ENCODE measurements at places on chromosomes 2 and 18.

DNA sequence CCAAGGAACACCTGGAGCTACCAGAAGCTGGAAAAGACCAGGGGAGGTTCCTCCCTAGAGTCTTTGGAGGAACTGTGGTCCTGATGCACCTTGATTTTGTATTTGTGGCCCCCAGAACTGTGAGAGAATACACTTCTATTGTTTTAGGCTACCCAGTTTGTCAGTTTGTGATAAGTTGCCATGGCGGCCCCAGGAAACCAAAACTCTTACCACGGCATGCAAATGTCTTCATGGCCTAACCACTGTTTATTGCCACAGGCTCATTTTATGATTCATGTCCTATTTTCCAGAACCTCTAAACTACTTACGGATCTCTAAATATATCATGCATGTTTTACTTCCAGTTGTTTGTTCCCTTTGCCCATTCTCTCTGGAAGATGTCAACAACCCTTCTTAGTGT, 1250.7 kb upstream of the FAM98A start:
- no peak for ATAC-seq

DNA sequence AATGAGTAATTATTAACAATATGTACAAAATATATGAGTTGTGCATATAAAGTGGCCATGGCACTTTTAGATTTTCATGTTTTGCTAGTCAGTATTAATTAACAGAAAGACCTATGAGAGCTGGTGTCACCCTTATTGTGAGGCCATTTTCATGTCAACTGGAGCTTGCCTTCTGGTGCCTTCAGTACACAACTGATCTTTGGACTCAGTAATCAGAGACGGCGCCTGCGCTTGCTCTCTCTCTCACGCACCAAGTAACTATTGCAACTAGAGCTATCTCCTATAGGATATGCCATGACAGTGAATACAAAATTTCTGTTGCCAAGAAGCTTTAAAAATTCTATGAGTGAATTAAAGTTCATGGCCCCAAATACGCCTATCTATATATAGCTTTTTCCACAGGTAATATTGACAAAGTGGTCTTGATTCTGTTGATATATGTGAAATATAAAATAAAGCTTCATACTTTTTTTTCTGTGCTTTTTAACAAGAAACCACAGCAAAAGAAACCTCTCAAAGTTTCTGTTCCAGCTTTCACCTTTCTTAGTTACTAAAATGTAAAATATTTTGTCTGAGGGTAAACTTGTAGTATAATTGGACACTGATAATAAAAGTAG, 2.9 kb downstream of the SERTAD2 start:
- ATAC-seq: no peak

DNA sequence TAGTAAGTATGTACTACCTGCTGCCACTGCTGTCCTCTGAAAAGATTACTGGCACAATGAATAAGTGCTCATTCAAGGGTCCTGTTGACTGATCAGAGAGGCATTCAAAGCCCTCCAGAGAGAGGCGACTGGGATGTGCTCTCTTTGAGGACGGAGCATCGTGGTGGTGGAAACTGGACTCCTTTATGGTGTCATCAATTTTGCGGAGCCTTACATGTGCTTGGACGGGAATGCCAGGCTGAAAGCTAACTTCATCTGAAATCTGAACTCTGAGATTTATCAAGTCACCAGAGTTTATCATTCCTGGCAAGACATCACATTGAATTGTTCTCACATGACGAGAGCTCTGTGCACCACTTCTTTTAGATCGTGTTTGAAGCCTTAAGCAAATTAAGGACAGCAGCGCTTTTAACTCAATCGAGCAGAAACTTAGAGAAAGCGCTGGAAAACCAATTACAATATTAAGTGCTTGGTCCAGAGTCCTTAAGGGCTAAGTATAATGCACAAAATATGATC, 138.3 kb downstream of the NCK2 start:
- no peak for ATAC-seq

DNA sequence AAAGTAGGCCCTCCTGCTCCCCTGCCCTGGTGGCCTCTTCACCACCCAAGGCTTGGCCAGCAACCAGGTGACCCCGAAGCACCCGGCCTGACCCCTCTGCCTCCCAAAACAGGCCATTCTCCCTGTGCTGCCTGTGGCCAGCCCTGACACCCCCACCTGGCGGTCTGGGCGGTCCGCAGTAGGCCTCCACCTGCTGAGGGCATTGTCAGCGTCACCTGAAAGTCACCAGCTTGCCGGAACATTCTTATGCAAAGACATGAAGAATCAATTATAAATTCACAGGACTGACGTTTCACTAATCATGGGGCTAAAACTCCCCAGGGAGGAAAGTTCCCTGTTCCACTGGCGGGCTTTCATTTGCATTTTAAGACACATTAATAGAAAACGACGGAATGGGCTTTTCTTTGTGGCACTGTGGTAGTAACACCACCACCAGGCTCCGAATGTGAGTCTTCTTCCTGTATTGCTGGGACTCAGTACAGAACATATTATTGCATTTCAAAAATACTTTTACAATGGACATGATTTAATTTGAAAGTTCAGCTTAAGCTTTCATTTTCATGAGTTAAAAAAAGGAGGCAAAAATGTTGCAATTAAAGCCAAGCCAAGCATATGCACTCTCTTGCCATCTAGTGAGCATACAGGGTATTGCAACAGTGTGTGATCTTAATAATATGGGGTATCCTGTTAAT, 57.4 kb downstream of the ADI1 start:
- ATAC-seq: peak; percentile 16

DNA sequence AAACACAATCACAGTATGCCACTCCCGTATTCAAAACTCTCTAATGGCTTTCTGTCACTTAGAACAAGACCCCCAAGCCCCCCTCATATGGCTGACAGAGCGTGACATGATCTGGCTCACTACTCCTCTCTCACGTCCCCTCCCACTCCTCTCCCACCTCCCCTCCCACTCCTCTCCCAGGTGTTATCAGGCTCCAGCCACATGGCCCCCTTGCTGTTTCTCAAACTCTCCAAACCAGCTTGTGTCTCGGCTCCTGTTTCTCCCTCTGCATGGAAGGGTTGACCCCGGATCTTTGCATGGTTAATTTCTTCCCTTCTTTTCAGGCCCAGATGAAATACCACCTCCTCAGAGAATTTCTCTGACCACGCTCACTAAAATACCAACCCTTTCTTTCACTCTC, 180.8 kb downstream of the SLC8A1 start:
- no peak for ATAC-seq

- ATAC-seq: no peak
Observed at GRCh38 chr2:46194856-46195255, 102.4 kb upstream of the EPAS1 start.

DNA sequence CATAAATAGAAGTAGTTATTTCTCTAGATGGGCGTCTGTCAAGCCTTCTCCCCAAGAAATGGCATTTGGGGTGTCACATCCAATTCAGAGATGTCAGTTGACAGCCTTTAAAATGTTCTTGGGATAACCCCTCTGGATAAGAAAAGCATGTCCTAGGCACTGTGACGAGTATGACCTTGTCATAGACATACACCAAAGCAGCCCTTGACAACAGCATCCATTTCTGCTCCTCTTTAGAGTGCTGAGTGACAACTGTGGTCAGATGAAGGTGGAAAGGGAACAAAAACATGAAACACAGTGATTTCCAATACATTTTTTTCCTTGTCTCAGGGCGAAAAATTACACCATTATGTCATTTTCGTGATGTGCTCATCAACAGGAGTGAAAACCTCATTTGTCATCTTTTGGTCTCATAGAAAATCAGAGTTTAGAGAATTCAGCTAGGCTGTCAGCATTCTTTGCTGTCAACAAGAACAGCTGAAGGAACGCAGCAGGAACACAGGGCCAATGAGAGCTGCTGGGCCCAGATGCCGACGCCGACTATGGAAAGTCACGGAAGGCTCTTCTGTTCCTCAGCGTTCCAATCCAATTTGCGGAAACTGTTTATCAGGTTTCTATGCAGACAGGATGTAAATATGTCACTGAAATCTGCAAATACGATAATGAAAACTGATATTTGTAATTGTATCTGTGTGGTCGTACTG, 193.2 kb downstream of the ICOS start:
- ATAC-seq: no peak

DNA sequence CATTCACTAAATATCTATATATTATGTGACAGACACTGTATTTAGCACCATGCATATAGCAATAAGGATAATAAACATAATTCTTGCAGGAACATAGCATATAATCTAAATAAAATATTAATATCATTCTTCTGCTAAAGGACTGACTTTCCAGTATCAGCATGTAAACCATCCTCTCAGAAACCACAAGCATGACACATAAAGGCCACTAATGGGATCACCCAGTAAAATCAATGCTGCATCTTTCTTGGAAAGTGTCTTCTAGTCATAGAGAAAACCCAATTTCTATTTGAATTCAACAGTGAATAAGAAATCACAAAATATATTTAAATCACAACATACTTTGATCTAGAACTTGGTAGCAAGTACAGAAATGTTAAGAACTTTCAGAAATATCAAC, 5.8 kb upstream of the LRP1B start:
- no peak for ATAC-seq

GRCh38 chr2:123659120-123659519, 366.0 kb upstream of the CNTNAP5 start:
- no peak for ATAC-seq

DNA sequence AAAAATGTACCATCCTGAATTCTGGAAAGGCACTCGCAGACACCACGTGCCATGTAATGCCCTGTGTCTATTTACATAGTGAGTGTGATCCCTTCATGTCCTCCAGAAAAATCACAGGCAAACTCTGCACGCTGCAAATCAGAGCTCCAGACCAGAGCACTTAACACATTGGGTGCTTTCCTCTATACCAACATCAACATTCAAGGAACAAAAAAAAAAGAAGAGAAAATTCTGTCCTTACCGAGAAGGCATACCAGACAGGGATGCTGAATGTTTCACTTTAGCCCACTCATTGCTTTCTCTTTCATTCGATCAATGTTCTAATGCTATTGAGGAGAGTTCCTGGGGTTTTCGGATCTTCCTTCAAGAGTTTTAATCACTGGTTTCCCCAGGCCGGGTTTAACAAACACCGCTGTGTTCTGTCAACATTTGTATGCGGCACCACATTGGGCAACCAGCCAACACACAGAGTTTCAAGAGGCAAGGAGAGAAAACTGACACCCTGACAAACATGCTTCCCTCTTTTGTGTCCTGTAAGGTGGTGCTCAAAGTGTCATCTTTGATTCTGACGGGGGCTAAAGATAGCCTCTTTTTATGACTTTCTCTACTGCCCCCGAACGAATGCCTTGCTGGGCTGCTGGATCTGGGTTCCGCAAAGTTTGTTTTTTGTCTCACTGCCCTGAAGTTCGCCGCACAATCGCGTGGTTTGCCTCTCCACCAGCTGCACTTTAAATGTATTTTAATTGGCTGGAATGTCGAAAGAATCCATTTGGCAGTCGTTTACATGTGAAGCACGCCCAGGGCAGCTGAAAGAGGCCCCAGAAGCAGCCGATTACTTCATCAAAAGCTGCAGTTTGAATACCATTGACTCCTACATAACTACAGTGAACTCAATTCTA, 106.4 kb upstream of the NCKAP5 start:
- ATAC-seq: no peak

DNA sequence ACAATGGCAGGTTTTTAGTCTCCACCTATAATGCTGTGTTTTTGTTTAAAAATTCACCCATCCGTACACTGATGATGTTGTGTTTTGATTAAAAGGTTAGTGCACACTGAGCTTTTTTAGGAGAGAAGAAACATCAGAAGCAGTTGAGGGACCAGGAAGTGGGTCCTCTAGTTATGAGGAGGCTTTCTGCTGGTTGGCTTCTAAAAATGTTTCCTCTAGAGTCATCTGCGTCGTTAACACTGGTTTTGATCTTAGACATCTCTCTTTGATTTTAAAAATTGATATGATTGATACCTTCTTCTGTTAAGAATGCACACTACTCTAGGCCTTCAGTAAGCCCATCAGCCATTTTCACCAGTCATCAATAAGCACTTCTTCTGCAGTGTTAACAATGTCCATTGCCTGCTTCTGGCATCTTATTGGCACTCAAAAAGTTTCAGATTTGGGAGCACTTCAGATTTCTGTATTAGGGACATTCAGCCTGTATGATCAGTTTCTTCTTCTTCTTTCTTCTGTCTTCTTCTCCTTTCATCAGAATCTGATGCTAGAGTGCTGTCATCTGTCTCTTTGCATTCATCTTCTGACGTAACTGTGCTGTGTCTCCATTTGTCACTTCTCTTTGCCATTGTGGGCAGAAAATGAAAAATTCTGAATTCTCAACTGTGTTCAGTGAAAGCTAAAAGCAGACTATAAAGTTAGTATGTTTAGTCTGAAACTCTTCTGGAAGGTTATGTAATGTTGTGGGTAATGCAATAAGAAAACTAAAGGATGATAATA, 56.3 kb downstream of the PHLPP1 start:
- no peak for ATAC-seq

DNA sequence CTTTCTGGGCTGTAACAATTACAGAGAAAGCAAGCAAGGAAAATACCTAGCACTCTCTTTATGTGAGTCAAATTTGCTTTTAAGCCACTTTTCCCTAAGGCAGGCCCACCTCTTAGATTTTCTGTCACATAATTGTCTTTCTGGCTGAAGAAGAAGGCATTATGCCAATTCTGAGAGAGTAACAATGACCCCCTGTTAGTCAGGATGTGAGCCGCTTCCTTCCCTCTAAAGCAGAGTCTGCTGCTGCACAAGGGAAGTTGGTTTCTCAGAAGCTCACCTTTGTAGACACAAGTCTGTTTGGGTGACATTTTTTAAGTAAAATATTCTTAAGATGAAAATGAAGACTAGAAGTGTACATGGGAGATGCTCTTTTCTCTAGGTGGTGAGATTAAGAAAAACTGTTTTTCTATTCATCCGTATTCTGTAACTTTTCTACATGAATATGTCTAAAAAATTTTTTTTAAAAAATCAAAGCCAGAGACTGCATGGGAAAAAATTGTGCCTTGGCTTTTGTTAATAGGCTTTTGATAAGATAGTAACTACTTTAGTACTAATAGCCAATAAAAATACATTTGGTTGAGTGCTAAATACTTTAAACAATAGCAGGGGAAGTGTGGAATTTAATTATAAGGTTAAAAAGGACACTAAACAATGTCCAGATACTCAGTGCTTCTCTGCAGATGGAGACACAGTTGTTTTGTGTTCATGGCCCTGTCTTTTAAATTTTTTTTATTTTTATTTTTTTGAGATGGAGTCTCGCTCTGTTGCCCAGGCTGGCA, 33.4 kb upstream of the VPS54 start:
- ATAC-seq: no peak

DNA sequence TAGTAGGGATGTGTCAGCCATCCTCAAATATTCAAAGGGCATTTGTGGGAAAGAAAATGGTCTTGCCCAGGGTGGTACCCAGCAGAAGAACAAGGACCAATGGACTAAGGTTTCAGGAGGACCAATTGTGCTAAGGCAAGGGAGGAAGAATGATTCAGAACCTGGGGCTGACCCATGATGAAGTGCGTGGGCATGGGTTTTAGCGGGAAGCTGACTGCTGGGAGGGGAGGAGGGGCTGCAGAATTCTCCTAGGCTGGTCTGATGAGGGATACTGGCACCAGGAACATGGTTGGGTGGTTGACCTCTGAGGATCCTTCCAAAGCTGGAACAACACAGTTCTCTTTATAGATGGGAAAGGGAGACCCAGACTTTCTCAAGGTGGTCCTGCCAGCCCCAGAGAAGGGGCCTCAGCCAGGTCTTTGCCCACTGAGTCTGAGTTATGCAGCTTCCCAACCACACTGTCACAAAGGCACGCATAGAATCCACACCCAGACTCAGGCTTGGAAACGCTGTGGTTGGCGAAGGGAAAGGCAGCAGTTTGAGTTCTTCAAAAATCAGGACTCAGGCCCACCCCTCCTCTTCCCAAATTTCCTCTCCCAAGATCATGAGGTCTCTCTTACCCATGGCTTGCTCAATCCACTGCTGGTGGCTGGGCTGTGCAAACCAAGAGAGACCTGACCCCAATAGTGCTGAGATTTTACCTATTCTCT, 37.3 kb downstream of the MARCO start:
- ATAC-seq: no peak

GRCh38 chr18:26052505-26052904, 37.9 kb downstream of the SS18 start:
- no peak for ATAC-seq

All from SK-N-SH treated with all-trans-retinoic acid at 6 μM for 48 hours (cell line).